CD8-positive, alpha-beta T cell (primary cell): ENCODE measurements at places on chromosomes 7 and 10.
A peak's percentile ranks its signal among the peaks of the same experiment; 100 is the strongest.

DNA sequence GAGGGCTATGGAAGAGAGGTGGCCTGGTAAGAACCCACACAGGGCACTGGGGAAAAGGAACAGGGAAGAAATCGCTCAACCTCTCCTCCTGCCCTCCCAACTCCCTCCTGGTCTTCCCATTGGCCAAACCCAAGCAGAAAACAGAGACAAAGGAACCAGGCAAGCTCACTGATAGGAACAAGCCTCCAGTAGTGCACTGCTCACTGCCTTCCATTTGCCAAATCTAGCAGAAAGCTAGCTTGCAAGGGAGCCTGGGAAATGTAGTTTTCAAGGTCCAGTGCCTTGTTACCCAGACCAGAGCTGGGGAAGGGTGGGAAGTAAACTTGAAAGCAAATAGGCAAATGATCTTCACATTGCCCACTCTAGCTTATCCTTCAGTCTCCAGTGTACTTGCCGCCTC lies 556.1 kb upstream of the AUTS2 start:
- DNase-seq, result no peak

- no peak for DNase-seq
These were observed 304.4 kb upstream of the C7orf33 start for GRCh38 chr7:148286150-148286549.

DNA sequence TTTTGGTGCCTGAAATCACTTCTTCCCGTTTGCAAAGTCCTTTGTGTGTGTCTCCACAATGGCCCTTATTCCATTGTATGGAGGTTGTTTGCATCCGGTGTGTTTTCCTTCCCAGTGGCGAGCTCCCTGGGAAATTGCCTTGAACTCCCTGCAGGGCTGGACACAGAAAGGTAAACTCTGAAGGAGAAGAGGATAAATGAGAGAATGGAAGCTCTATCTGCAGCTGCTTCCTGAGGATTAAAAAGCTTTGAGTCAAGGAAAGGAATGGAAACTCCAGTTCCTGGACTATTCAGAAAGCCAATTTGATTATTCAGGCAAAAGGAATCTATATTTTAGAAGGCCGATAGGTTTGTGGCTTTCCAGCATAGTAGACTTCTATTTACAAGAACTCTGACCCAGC lies 4.4 kb upstream of the GRK5 start:
- no peak for DNase-seq

- peak; percentile 6 for DNase-seq
These were observed 620.4 kb downstream of the GALNT17 start for GRCh38 chr7:71752171-71752935.

DNA sequence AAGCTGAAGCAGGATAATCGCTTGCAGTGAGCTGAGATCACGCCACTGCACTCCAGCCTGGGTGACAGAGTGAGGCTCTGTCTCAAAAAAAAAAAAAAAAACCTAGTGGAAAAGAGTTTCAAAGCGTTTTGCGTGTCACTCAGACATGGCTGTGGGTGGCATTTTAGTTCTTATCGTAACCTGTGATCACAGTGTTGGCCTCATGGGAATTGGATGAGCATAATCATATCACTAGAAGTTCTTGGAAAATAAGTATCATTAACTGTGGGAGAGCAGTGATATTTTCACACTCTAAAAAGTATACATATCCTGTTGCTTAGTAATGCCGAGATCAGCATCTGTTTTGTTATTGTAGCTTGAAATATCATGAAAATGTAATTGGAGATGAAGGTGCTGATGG lies 92.6 kb downstream of the CREM start:
- no peak for DNase-seq

- DNase-seq, result no peak
These were observed 176.4 kb upstream of the HPS1 start for GRCh38 chr10:98623176-98623575.

DNA sequence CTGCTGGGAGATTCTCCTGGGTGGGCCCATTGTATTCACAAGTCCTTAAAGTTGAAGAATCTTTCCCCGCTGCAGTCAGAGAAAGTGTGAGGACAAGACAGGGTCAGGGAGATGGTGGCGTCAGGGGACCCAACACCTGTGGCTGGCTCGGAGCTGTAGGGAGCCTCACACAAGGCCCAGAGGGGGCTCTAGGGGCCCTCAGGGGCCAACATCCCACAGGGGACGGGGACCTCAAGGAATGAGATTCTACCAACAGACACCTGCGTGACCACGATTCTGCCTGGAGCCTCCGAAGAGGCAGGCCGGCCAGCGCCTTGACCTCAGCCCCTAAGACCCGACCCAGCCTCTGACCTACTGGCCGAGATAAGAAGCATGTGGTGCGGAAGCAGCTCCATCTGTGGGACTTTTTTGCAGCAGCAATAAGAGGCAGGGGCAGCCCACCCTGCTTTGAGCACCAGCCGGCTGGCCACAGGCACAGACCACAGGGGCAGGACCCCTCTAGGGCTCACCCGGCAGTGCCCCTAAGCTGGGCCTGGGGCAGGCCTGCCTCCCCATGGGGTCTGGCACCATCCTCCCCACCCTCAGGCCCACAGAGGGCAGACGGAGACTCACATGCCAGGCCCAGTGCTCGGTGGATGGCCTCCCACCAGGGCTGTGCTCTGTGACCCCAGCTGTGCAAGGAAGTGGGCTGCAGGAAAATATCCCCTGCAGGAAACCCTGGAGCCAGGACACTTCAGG lies 13.2 kb downstream of the RASGEF1A start:
- no peak for DNase-seq

- DNase-seq, result no peak
These were observed 32.3 kb downstream of the SLC39A12 start for GRCh38 chr10:17984056-17984455.

- no peak for DNase-seq
These were observed 41.3 kb downstream of the ETV1 start for GRCh38 chr7:13948019-13948801.

GRCh38 chr7:11829954-11830353 lies 2.0 kb downstream of the THSD7A start:
- DNase-seq, result no peak
